ENCODE measurements at places on chromosomes 12 and 14.

DNA sequence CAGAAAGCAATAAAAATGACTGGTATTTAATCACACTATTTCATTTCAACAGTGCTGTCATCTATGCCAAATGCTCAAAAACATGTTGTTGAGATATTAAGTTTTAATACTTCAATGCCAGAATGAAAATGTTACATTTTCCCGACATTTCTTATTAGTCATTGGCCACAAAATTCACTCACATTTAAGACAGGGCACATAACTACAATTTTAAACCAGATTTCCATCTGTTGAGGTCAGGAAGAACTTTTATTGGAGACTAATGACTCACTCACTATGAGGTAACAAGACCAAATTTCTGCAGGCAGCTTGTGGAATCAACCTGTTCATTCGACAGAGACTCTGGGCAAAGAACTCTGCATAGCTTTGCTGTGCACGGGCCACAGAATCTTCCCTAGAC, 36.8 kb downstream of the PPTC7 start:
- H3K27ac ChIP-seq: no peak overlapping the region
- no peaks in the 10 kb centered on the region for H3K27me3 ChIP-seq
- no peak overlapping the region for H3K4me3 ChIP-seq
- no peaks in the 10 kb centered on the region for H3K4me1 ChIP-seq
- peaks cover 19% of the 10 kb centered on the region for H3K36me3 ChIP-seq

DNA sequence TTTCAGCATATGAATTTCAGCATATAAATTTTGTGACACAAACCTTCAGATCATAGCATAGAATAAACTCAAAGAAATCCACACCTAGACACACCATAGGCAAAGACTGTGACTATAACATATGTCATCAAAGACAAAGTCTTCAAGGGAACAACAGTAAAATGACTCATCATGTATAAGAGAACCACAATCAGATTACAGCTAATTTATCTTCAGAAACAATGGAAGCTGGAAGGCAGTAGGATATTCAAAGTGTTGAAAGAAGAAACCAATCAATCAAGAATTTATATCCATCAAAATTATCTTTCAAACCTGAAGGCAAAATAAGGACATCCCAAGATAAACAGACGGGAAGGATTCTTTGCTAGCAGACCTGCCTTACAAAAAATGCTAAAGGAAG, 29.0 kb downstream of the DLK1 start:
- H3K4me3 ChIP-seq: no peak overlapping the region
- H3K4me1 ChIP-seq: no peaks in the 10 kb centered on the region
- H3K27ac ChIP-seq: no peak overlapping the region
- no peaks in the 10 kb centered on the region for H3K36me3 ChIP-seq
- DNase-seq: no peak
- no peaks in the 10 kb centered on the region for H3K27me3 ChIP-seq

- no peak overlapping the region for H3K27ac ChIP-seq
- no peak overlapping the region for H3K4me3 ChIP-seq
- H3K36me3 ChIP-seq: no peaks in the 10 kb centered on the region
- peaks cover 28% of the 10 kb centered on the region for H3K4me1 ChIP-seq
Measured at GRCh38 chr14:103524002-103524935, 1.6 kb upstream of the CKB start.

- DNase-seq: no peak
- no peaks in the 10 kb centered on the region for H3K4me1 ChIP-seq
- no peak overlapping the region for H3K4me3 ChIP-seq
- no peaks in the 10 kb centered on the region for H3K27me3 ChIP-seq
Measured at GRCh38 chr12:45231515-45232145, 15.7 kb downstream of the ANO6 start.

DNA sequence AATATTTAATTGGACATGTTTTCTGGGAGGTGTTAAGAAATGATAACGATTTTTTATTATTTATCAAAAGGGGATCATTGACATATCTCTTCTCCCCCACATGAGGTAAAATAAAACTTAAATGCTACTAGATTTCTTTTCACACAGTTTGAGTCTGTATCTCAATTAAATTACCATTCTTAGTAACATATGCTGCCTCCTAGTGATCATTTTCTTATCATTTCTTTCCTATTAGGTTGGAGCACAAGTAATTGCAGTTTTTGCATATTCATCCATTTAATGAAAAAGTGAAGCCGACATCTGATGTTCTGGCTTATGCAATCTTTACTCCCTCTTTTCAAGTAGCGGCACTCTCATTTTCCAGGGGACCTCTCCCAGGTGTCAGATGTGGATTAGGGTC, 24.9 kb downstream of the PUS7L start:
- no peaks in the 10 kb centered on the region for H3K27me3 ChIP-seq
- no peak overlapping the region for H3K27ac ChIP-seq
- H3K4me1 ChIP-seq: no peaks in the 10 kb centered on the region
- no peak for DNase-seq

GRCh38 chr12:108337235-108338223, 1.6 kb downstream of the CMKLR1 start:
- DNase-seq: no peak
- H3K36me3 ChIP-seq: no peaks in the 10 kb centered on the region
- H3K4me3 ChIP-seq: no peak overlapping the region
- H3K27me3 ChIP-seq: no peaks in the 10 kb centered on the region
- H3K27ac ChIP-seq: no peak overlapping the region

GRCh38 chr12:66251049-66251448, 51.2 kb upstream of the HELB start:
- H3K4me3 ChIP-seq: no peak overlapping the region
- no peak for DNase-seq
- H3K36me3 ChIP-seq: no peaks in the 10 kb centered on the region
- no peaks in the 10 kb centered on the region for H3K27me3 ChIP-seq
- no peak overlapping the region for H3K27ac ChIP-seq
- no peaks in the 10 kb centered on the region for H3K4me1 ChIP-seq

DNA sequence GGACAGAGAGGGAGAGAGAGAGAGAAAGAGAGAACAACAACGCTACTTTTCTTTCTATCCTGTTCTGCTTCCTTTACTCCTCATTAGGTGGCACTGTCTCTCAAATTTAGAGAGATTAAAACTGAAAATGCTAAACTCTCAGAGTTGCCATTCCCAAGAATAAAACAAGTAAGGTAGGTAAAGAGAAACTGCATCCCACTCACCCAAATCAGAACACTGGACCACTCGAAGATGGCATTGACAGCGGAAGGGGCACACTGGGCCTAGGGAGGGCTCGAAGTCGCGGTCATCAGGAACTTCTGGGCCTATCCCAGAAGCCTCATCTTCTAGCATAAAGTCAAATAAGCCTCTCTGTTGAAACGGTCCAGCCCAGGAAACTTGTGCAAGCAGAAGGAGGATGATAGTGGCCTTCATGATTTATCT, 4.5 kb downstream of the DCN start:
- no peaks in the 10 kb centered on the region for H3K36me3 ChIP-seq
- no peak for DNase-seq
- H3K27me3 ChIP-seq: no peaks in the 10 kb centered on the region
- no peak overlapping the region for H3K27ac ChIP-seq
- H3K4me3 ChIP-seq: no peak overlapping the region

DNA sequence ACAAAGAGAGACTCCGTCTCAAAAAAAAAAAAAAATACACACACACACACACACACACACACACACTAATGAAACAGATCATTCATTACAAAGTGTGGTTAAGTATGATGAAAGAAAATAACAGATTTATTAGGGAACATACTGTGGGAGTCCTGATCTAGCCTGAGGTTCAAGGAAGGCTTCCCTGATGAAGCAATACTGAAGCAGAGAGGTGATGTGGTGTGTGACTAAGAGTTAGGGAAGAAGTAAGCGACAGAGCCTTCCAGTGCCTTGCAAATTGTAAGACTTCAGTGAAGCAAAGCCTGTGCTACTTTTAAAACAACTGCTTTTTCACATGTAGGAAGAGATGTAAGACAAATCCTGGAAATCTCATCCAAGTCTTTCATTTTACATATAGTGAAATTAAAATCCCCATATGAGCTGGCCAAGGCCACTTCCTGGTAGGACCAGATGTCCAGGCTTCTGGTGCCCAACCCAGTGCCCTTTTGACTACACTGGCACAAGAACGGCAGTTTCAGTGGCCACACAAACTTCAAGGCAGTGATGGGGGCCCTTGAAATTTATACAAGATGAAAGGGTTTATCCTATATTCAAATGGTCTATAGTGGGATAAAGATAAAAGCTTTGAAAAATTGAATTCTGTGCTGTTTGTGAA, 86.2 kb downstream of the STON2 start:
- no peaks in the 10 kb centered on the region for H3K4me1 ChIP-seq
- no peaks in the 10 kb centered on the region for H3K36me3 ChIP-seq
- no peak overlapping the region for H3K4me3 ChIP-seq
- no peak overlapping the region for H3K27ac ChIP-seq

DNA sequence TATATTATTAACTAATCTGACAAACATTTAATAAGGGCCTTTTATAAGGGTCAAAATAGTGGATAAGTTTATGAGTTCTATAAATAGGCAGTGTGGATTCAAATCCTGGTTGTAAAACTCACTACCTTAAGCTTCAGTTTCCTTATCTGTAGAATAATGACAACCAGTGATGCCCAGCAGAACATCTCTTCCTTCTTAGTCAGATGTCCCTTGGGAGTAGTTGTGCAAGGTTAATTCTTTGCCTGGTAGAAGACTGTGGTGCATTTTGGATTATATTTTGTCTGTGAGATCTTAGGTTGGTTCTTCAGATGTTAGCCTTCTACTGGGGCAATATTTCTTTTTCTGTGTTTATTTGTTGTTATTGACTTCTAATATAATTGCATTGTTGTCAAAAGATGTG, 59.5 kb downstream of the ARID2 start:
- no peak overlapping the region for H3K4me3 ChIP-seq
- H3K27me3 ChIP-seq: no peaks in the 10 kb centered on the region
- no peak for DNase-seq

- H3K4me1 ChIP-seq: peaks cover 10% of the 10 kb centered on the region
- H3K27me3 ChIP-seq: no peaks in the 10 kb centered on the region
- peak overlapping the region; percentile 82 for H3K27ac ChIP-seq
- H3K4me3 ChIP-seq: peak overlapping the region; percentile 79
- DNase-seq: peak; percentile 37
- H3K36me3 ChIP-seq: no peaks in the 10 kb centered on the region
Measured at GRCh38 chr12:64608901-64609535, 1.3 kb upstream of the RASSF3 start.

GRCh38 chr12:47158792-47159191, 79.0 kb upstream of the AMIGO2 start:
- no peaks in the 10 kb centered on the region for H3K27me3 ChIP-seq
- no peaks in the 10 kb centered on the region for H3K36me3 ChIP-seq
- DNase-seq: no peak

DNA sequence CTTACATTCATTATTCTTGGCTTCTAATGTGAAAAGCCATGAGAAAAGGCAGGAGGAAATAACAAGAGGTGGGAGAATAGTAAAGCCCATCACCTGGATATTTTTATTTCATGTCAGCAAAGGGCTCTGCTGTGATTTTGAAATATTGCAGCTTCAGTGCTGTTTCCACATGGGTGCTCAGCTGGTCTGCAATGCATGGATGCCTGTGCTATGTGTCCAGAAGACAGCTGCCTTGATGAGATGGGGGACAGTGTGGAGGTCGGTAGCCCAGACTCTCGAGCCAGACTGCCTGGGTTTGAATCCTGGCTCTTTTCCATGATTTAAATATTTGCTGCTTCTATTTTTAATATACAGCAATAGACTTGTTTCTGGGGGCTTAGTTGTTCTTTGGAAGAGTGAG, 477.5 kb upstream of the GARIN6 start:
- no peaks in the 10 kb centered on the region for H3K27me3 ChIP-seq
- no peaks in the 10 kb centered on the region for H3K4me1 ChIP-seq
- no peak overlapping the region for H3K27ac ChIP-seq
- no peaks in the 10 kb centered on the region for H3K36me3 ChIP-seq
- H3K4me3 ChIP-seq: no peak overlapping the region

GRCh38 chr12:84632556-84632955, 280.0 kb downstream of the SLC6A15 start:
- no peak for DNase-seq
- no peak overlapping the region for H3K27ac ChIP-seq
- no peaks in the 10 kb centered on the region for H3K4me1 ChIP-seq
- H3K4me3 ChIP-seq: no peak overlapping the region
- no peaks in the 10 kb centered on the region for H3K36me3 ChIP-seq

- H3K4me1 ChIP-seq: no peaks in the 10 kb centered on the region
- no peak overlapping the region for H3K4me3 ChIP-seq
- DNase-seq: no peak
- no peaks in the 10 kb centered on the region for H3K27me3 ChIP-seq
Measured at GRCh38 chr14:51684760-51685159, 33.0 kb downstream of the FRMD6 start.

DNA sequence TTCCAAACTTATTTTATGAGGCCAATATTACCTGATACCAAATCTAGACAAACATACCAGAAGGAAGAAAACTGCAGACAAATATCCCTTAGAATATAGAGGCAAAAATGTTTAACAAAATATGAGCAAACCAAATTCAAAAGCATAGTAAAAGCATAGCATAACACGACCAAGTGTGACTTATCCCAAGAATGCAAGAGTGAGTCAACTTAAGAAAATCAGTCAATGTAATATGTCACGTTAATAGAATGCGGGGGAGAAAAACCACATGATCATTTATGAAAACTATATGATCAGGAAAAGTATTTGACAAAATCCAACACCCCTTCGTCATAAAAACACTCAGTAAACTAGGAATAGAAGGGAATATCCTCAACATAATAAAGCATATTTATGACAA, 217.3 kb downstream of the ADGRD1 start:
- H3K36me3 ChIP-seq: no peaks in the 10 kb centered on the region
- no peaks in the 10 kb centered on the region for H3K4me1 ChIP-seq
- H3K27ac ChIP-seq: no peak overlapping the region
- H3K4me3 ChIP-seq: no peak overlapping the region
- H3K27me3 ChIP-seq: no peaks in the 10 kb centered on the region

GRCh38 chr14:100393906-100394732, 71.0 kb downstream of the SLC25A47 start:
- no peak overlapping the region for H3K27ac ChIP-seq
- no peaks in the 10 kb centered on the region for H3K36me3 ChIP-seq
- H3K4me3 ChIP-seq: no peak overlapping the region
- no peaks in the 10 kb centered on the region for H3K4me1 ChIP-seq
- H3K27me3 ChIP-seq: no peaks in the 10 kb centered on the region

DNA sequence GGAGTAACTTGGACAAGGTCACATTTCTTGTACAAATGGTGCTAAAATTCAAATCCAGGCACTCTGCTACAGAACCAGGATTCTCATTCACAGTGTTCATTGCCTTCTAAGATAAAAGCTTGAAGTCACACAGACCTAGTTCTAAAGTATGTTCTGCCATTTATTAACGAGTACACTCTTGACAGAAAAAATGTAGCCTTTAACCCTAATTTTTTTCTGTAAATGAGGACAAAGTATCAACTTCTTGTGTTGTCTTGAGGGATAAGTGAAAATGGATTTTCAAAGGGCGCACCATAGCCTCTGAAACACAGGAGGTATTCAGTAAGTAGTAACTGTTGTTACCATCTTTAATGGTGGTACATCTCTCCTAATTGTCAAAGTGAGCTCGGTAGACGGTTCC, 379.8 kb upstream of the FLRT2 start:
- no peak for DNase-seq
- no peaks in the 10 kb centered on the region for H3K4me1 ChIP-seq
- H3K27me3 ChIP-seq: no peaks in the 10 kb centered on the region

Measured in effector memory CD4-positive, alpha-beta T cell (primary cell).